ENCODE measurements at places on chromosomes 1 and 21. TPM values are rescaled to one million over a fixed set of nuclear protein-coding genes. Genes with fewer than 3 reads are reported as not detected.

OR2L2 gene
- not detected for total RNA-seq

ZNF644 gene
- 66.2 TPM for total RNA-seq

GPR52 gene
- 1.9 TPM for total RNA-seq

HMCN1 gene
- 1.6 TPM for total RNA-seq

CR1 gene
- total RNA-seq = not detected

YOD1 gene
- total RNA-seq = 6.4 TPM

NBPF6 gene
- not detected for total RNA-seq

CLIC6 gene
- total RNA-seq = not detected

Measured in bladder microvascular endothelial cell (primary cell).